ENCODE measurements at places on chromosomes 13 and 19.

- DNase-seq = no peak
Observed at GRCh38 chr19:12295191-12295590, 508 bp upstream of the ZNF44 start.

GRCh38 chr13:51825681-51826254, 19.2 kb downstream of the TMEM272 start:
- DNase-seq = no peak

- DNase-seq = no peak
Observed at GRCh38 chr13:101624981-101625380, 172.5 kb downstream of the ITGBL1 start.

DNA sequence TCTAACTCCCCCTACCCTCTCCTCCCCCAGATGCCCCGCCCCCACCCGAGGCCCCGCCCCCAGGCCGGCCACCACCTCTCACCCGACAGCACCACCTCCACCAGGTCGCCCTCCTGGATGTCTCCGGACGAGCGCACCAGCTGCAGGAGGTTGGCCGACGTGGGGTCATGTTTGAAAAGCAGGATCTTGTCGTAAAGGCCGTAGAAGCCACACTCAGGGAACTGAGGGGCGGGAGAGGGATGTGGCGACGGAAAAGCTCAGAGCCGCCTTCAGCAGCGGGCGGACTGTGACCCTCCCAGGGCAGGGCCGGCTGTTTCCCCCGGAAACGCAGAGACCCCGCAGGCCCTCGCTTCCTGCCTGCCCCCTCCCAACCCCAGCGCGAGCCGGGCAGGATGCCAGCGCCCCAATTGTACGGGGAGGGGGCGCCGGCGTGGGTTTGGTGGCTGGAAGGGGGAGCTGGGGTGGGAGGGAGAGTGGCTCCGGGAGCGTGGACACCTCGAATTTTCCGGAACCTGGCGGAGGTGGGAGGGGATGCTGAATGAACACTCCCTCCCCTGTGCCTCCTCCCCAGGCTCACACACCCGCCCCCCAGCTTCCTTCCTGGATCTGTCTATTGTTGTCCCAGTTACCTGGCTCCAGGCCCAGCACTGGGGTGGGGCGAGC, 3.0 kb downstream of the PRKD2 start:
- DNase-seq = peak; percentile 83

DNA sequence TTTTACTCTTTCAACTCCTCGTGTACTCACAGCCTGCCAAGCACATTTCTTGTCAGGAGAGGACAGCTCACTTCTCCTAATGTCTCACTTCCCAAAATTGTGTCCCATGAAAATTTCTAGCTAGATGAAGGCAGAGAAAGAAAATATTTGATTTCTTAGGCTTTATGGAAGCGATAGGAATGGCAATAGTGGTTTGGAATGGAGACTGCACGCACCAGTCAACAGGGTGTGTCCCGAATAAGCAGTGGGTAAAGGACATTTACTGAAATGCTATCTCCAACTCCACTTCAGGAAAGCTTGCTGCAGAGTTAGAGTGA, 321 bp upstream of the ZNF222 start:
- no peak for DNase-seq

- DNase-seq = peak; percentile 69
Observed at GRCh38 chr19:40090241-40091204, at the start of gene ZNF780A. ZNF780A (minus strand) TSS chr19:40090943; CDS start chr19:40084753, 6,190 bp downstream.

DNA sequence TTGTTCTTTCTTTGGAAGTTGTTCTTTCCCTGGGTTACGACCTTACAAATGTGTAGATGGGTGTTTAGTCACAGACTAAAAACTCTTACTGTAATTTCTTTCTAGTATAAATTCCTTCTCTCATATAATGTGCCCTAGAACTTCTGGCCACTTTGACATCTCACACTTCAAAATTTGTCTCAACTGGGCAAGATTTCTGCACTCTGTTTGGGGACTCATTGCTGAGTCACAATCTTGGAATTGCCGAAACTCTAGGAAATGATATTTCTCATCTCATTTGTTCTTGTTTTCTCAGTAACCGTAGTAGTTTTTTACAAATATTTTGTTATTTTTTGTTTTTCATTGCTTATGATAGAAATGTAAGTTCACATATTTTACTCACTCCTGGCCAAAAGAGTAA, 2523.2 kb upstream of the PCDH20 start:
- peak; percentile 28 for DNase-seq

DNA sequence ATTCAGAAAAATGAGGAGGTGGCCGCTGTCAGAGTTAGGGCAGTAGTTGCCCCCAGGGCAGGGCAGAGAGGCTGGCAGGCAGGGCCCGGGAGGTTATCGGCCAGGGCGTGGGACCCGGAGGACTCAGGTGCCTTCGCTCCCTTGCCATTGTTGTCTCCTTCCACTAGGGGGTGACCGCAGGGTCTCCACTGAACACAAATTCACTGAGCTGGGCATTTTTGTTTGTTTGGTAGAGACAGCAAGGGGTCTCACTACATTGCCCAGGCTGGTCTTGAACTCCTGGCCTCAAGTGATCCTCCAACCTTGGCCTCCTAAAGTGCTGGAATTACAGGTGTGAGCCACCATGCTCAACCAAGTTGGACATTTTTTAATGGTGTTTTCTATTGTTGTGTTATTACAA, 25.1 kb downstream of the CARS2 start:
- no peak for DNase-seq

- DNase-seq = peak; percentile 100
Observed at GRCh38 chr19:45584332-45585157, at the start of gene OPA3. OPA3 (minus strand) TSS chr19:45584802; CDS start chr19:45584764, 38 bp downstream.

DNA sequence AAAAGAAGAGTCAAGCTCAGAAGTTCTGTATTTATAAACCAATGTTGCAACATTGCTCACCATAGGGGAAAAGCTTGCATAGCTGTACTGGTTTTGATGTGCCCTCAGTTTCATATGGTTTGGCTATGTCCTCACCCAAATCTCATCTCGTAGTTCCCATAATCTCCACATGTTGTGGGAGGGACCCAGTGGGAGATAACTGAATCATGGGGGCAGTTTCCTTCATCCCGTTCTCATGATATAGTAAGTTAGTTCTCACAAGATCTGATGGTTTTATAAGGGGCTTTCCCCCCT, 73.9 kb downstream of the TNFRSF19 start:
- DNase-seq = no peak

DNA sequence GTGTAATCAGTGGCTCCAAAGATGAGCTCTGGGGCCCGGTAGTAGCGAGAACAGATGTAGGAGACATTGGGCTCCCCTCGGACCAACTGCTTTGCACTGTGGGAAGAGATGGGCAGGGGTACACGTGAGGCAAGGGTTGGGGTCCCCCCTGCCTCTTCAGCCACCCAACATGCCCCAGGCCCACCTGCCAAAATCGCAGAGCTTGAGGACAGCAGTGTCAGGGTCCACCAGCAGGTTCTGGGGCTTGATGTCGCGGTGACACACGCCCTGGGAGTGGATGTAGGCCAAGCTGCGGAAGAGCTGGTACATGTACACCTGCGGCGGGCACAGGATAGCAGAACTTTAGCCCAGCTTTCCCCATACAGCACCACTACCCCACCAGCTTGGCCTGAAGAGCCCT, 8.0 kb downstream of the GSK3A start:
- DNase-seq = no peak

GRCh38 chr13:69319656-69320055, 788.0 kb upstream of the ATXN8OS start:
- DNase-seq = peak; percentile 43

GRCh38 chr13:99218969-99219368, 18.3 kb downstream of the UBAC2 start:
- DNase-seq = no peak

- DNase-seq = no peak
Observed at GRCh38 chr13:109694972-109695371, 91.4 kb downstream of the IRS2 start.

GRCh38 chr13:111909501-111909900, 157.4 kb upstream of the SOX1 start:
- DNase-seq = no peak

DNA sequence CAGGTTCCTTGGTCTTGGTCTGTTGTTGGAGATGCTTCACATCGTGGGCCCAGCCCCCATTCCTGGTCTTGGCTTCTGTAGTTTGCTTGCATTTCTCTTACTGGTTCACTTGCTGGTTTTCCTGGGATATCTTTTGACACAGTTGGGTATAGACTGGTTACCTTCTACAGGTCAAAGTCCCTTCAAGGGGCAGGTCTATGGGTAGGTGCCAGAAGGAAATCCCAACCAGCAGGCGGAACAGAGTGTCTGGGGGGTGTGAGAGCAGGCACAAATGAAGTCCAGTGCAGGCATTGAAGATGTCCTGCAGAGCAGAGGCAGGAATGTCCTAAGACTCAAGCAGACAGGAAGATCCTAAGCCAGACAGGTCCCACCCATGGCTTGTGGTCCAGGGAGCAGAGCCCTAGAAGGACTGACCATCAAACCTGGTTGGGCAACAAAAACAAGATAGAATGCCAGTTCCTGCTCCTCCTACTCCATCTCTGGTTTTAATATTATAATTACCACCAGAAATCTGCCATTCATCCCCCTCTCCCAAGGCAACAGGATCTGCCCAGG, 17.7 kb upstream of the WASF3 start:
- no peak for DNase-seq

DNA sequence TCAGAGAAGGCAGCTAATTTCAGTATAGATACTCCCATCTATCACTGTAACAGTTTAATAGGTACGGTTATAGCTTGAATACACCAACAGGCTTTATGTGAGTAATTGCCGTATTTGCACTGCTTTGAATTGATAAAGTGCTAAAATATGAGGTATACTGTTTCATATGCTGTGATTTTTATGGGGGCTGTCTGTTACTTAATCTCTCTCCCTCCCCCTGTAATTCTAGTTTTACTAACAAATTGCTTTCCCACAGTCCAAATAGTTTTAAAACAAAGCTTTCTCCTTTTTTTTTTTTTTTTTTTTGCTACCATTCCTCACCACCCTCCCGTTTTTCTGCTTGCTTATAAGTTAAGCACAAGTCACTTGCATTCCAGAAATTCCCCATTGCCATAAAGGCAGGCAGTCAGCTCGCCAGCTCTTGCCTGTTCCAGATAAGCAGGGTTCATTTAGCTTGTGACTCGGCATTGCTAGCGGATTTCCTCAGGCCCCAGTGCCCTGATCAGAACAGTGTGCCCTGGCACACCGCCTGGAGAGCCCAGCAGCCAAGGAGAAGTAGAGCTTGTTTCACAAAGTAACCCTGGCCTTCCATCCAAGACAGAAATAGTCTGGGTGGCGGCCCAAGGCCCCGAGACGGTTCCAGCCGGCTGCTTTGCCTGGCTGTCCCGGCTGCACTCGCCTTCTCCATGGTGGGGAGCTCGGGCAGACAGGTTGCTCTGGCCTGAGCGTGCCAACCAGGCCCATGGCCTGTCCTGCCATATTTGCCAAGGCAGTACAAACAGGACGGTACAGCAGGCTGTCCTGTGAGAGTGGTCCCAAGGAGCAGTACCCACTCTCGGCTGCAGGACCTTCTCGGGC, 43.5 kb upstream of the NPAS1 start:
- DNase-seq = peak; percentile 96
